Neural crest cell (in vitro differentiated cells): ENCODE measurements at places on chromosomes 5 and 9. TPM values are rescaled to one million over a fixed set of nuclear protein-coding genes. Genes with fewer than 3 reads are reported as not detected.

TCF7 gene
- total RNA-seq = 18.0 and 19.3 TPM in 2 replicates

GRCh38 chr9:78033870-78034269 lies 2.3 kb upstream of the GNAQ start:
- DNase-seq = no peak

SMIM33 gene
- total RNA-seq = not detected in 2 replicates

DNA sequence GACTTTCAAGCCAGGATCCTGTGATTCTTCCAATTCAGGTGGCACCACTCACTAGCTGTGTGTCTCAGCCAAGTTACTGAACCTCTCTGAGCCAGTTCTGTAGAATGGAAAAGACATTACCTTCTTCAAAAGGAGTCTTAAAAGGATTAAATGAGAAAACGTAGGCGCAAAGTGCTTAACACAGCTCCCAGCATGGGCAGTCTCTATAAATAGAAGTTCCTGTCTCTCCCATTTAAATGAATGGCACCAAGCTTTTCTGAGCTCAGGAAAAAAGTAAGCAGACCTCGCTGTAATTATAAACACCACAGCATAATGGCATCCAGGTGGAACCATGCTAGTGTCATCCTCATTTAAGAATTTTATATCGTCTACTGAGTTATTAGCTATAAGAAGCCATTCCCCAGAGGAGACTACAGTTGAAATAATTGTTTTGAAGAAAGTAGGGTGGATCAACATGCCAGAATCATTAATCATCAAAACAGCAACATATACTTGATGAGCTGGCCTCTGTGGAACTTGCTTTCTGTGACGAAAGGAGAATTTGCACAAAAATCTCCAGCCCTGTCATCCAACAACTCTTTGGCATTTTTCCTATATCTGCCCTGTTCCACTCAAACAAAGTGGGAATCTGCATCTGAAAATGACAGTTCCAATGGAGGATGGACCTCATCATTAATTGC lies 188.9 kb downstream of the SPOCK1 start:
- no peak for DNase-seq

GRCh38 chr5:127571314-127572131 lies 54.1 kb downstream of the PRRC1 start:
- no peak for DNase-seq

ADGRD2 gene
- total RNA-seq = 0.44 TPM in 1 of 2 replicates, not detected in the other

GRCh38 chr5:76855961-76856360 lies 6.1 kb downstream of the S100Z start:
- no peak for DNase-seq

RELL2 gene
- 6.5 and 6.9 TPM in 2 replicates for total RNA-seq

DNA sequence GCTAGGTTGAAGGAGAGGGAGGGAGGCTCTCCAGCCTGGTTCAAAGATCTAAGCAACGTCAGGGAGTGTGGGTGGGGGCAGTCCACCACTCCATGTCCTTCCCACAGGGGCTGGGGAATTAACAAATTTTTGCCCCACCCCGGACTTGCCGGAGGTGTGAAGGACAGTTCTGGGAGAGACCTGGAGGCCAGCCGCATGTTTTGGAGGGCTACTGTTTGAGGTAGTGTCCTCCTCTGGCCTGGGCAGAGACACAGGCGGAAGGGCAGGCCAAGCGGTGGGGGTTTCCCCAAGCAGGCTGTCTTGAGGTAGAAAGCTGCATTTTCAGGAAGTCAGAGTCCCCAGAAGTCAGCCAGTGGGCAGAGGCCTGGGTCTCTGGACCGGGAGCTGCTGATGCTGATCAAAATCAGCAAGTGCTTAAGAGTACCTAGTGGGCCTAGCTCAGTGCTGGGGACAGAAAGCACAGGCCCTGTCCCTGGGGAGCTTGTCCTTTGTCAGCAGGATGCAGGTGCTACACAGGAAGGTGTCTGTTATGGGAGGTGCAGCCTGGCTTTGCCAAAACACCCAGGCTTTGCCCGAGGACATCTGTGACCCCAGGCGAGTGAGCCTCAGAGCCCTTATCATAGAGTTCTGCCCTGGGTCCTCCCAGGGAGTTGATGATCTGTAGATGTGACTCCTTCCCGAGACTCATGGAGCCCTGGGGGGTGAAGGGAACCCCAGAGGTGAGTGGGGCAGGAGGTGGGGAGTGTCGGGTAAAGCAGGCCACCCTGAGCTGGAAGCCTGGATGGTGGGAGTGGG lies 18.5 kb downstream of the JADE2 start:
- no peak for DNase-seq

DNA sequence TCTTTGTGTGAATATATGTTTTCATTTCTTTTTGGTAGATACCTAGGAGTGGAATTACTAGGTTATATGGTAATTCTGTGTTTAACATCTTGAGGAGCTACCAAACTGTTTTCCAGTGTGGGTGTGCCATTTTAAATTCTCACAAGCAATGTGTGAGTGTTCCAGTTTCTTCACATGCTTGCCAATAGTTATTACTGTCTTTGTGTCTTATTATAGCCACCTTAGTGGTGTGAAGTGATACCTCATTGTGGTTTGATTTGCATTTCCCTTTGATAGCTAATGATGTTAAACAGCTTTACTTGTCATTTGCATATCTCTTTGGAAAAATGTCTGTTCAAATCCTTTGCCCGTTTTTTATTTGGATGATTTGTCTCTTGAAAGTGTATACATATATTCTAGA lies 513.0 kb downstream of the TMEM38B start:
- no peak for DNase-seq

GRCh38 chr5:1138445-1139245 lies 26.8 kb upstream of the SLC12A7 start:
- DNase-seq = no peak

- DNase-seq = no peak
Measured at GRCh38 chr5:124180875-124181461, 565.5 kb downstream of the ZNF608 start.

PRRX2 gene
- 0.65 and 0.68 TPM in 2 replicates for total RNA-seq

DNA sequence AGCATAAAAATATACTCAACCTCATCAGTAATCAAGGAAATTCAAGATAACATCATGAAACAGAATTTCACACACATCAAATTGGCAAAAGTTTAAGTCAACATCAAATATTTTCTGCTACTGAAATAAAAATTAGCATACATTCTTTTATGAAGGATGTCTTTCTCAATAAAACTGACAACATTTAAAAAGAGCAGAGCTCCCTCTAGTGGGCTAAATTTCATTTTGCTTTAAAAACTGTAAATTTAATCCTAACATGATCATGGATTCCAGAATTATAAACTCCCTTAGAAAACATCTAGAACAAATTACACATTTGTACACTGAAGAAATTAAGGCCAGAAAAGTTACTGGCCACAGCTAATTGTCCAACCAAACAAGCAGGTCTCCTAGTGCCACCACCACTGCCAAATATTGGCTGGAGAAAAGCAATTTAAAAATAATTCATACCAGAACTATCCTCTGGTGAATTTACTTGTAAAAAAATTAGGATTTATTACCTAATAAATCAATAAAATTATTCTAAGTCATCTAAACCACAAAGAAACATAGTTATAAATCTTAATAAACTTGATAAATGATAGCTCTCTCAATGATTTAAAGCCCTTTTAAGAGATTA lies 31.2 kb downstream of the DEPDC1B start:
- DNase-seq = no peak

LRRTM2 gene
- 0.84 and 1.3 TPM in 2 replicates for total RNA-seq

FAT2 gene
- total RNA-seq = not detected in 2 replicates

DNA sequence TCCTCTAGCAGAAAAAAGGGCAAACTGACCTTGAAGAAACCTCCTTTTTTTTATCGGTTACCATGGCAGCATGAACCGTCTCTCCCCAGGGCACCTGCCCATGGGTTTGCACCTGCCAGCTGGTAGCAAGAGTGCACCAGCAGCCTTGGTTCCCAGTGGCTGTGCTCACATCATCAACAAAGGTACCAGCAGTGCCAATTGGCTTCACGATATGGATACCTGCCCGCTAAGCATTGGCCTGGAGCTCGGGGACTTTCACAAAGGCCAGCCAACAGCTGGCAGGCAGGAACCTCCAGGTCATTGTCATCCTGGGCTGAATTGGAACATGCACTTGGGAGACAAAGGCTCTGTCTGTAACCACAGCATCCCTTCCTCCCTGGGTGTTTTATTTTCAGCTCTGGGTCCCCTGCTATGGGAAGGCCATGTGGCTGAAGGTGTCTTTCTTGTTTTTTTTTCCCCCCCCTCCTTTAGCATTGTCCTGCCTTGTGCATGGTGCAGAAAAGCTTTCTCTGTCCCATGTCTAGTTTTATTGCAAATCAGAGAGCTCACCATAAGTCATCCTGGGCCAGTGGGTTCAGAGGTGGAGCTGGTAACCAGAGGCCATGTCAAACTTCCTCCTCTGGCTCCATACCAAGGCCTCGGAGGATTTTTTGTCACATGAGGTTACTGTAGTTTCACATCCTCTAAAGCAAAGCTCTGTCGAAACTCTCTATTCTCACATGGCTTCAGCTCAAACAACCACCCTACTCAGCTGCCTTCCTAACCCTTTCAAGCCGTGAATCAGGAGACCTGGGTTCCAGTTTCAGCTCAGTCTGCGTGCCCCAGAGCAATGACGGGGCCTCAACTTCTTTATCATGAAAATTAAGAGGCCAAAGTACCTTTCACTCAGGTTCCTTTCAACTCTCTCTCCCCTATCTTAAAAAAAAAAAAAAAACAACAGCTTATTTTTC lies 145.5 kb upstream of the MAP3K1 start:
- DNase-seq = no peak

DNA sequence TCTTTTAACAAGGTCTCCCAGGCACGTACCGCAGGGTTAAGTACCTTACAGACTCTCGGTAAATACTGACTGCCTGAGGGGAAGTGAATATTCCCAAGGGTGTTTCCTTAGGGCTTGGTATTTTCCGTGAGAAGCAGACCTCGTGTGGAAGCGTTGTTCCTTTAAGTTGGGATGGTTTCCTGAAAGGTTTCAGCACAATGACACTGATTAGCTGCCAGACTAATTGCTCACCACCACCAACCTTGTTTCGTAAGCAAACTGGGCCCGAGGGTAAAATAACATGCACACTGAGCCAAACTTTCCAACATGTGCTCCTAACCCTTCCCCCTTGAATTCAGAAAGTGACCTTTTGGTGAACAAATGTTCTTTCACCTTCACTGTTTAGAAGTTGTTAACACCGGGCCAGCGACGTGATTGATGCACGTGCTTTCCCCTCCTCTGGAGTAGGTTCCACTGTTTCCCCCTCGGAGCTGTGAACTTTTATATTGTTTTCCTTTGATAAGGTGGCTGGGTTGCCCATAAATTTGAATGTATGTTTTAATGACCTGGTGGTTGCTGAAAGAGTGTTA lies 128.1 kb upstream of the RPS23 start:
- DNase-seq = no peak

GRCh38 chr9:113477661-113478060 lies 14.1 kb downstream of the RGS3 start:
- no peak for DNase-seq

SCGB3A1 gene
- not detected in 2 replicates for total RNA-seq

DNA sequence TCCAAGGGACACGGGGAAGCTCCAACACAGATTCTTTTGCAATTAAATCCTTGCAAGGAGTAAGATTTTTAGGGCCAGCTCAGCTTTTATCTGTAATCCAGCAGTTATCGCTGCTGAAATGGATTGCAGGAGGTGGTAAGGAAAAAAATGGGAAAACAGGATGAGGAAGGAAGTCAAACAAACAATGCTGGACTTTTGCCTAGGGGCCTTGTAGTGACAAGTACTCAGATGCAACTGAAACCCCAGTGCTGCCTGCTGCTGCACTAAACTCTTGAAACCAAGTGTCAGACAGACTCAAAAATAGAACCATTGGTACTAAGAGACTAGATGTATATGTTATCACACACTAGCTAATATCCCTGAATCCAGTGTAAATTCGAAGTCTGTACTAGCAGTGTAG lies 309.2 kb downstream of the CTNND2 start:
- no peak for DNase-seq

ANGPTL2 gene
- 17.9 and 19.2 TPM in 2 replicates for total RNA-seq

DNA sequence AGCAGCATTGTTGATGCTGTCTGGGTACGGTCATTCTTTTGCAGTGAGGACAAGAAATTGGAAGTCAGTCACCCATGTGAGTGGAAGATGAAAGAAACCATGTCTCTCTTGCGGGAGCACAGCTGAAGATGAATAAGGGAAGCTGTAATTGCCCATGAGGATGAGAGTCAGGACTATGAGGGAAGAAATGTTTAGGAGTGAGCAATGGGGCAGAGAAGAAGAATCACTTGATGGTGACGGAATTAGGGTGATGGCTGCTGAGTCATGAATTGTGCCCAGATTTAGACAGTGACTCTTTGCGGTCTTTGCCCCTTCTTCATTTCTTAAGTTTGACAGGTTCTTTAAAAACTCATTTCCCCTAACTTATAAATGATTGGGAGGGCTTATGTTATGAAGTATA lies 183.3 kb downstream of the MAST4 start:
- DNase-seq = no peak

DNA sequence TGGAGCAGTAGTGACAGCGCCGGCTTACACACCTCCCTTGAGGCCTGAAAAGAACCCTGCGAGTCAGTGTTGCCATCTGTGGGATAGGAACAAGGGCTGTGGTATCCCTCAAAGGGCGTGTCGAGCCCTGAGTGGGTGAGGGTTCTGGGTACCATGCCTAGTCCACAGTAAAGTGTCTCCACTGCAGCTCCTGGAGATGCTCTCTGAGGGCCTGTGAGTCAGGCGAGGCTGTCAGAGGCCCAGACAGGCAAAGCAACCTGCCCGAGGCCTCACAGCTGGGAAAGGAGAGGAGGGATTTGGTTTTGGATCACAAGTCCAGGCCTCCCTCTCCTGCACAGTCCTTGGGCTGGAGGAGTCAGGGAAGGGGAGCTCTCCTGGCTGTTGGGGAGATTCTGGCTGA lies 6.1 kb downstream of the PRRX2 start:
- no peak for DNase-seq

- no peak for DNase-seq
Measured at GRCh38 chr9:75651709-75652108, 238.8 kb upstream of the PCSK5 start.

DNA sequence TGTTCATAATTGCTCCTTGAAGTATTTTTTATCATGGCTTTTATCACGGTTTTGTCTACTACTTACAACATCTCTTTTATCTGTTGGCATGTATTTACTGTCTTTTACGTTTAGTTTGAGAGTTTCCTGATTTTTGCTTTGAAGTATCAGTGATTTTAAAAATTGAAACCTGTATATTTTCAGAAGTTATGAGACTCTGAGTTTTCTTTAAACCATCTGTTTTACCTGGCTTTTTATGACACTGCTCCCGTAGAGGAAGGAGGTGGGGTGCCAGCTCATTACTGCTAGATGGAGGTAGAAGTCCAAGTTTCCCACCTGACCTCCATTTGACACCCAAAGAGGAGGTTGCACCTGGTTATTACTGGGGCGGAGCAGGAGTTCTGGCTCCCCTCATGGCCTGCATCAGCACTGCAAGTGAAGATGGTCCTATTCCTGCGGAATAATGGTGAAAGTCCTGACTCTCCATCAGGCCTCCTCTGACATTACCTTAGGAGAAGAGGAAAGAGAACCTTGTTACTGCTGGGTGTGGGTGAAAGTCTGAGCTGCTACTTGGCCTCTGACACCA lies 10.0 kb upstream of the ZNF131 start:
- no peak for DNase-seq

GRCh38 chr9:106956971-106957370 lies 94.0 kb downstream of the ZNF462 start:
- DNase-seq = no peak
